ENCODE measurements at places on chromosomes 4 and X. TPM values are rescaled to one million over a fixed set of nuclear protein-coding genes. Genes with fewer than 3 reads are reported as not detected.

Gene NPNT
- 6.9 TPM for total RNA-seq

Gene TAF7L
- total RNA-seq: 0.26 TPM

Gene ATP8A1
- total RNA-seq: 11.3 TPM

Gene F8A3
- 19.4 TPM for total RNA-seq

Gene MAGEE2
- total RNA-seq: not detected

Gene RTL3
- total RNA-seq: not detected

Data from mesenteric fat pad (tissue), 1 donor.